CMK (cell line): ENCODE measurements at places on chromosomes 6 and 20.

- DNase-seq, result no peak
These were observed 48.0 kb upstream of the DST start for GRCh38 chr6:56690519-56691285.

DNA sequence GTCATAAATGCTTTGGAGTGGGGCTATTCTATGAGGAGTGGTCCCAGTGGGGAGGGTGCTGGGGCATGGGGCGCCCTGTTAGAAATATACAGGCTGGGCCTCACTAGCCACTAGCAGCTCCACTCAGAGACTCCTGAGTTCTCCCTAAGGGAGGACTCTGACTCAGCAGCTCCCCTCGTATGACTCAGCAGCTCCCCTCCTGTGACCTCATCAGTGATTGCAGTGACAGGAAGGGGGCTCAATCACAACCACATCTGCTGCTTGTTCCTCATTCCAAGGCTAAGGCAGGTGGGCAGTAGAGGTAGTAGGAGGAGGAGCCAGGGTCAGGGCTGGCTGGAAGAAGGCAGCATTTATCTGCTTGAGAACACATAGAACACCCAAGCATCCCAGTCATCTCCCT is 73.7 kb downstream of the PRND start:
- DNase-seq, result peak; percentile 54

DNA sequence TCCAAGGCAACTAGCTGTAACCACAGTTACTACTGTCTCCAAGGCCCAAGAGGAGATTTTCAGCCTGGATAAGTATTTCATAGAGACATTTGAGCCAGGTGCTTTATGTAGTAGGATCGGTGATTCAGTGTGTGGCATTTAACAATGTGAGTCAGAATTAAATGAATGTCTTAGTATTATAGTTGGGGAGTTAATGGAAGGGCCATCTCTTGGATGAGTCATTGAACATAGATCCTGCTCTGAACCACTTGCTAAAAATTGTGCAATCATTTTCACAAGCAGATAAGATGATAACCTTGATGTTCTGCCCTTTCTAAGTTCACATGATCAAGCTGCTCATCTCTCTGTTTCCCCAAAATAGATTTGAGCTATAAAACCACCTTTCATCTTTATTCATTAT is 668.9 kb upstream of the CITED2 start:
- DNase-seq, result no peak

DNA sequence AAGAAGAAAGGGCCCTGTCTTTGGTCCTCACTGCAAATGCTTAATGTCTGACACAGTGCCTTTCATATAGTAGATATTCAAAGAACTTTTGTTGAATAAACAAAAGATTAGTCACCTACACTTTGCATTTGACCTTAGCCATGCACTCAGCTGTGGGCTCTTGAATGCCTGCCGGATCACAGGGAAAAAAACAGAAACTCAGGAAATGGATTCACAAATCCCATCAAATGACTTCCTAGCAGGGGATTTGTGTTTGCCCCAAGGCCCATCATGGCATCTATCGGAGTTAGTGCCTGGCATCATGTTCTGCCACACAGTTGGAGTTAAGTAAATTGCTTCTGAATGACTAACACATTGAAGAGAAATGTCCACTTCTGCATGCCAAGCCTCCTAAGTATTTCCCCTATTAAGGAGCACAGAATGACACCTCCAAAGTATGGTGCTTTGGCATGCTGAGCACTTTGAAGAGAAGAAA is 72.3 kb upstream of the DST start:
- no peak for DNase-seq

DNA sequence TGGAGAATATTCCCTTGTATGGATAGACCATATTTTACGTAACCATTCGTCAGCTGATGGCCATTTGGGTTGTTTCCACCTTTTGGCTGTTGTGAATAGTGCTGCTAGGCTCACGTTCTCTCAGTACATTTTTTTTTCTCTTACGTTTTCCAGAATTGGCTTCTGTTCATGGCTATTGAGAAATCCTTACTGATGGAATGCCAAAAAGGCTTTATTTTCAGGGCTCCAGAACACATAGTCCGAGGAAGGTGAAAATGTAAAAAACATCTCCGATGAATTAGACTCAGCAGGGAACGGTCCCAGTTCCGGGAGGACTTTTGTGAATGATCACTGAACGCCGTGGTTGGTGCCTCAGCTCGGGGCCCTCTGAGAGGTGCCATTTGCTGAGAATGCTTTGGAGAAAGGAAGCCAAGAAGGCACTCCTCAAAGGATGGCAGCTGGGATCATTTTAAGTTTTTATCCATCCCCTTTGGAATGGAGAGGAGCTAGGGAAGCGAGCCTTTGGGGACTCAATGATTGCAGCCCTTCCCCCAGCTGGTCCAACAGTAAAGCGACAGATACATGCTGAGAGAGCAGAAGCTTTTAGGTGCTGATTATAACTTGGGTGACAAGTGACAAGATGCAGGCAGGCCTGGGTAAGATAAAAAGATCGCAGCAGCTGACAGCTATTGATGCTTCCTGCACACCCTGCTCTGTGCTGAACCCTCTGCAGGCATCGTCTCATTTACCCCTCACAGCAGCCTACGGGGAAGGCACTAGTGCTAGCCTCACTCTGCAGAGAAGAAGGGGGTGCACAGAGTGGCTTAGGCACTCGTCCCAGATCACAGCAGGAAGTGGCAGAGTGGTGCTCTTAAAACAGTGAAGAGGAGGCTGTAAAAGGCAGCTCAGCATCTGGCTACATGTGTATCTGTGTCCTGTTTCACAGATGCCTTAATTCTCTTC is 133.4 kb upstream of the KCNG1 start:
- no peak for DNase-seq

- DNase-seq, result no peak
These were observed 293.5 kb downstream of the SMOC2 start for GRCh38 chr6:168734523-168734922.

DNA sequence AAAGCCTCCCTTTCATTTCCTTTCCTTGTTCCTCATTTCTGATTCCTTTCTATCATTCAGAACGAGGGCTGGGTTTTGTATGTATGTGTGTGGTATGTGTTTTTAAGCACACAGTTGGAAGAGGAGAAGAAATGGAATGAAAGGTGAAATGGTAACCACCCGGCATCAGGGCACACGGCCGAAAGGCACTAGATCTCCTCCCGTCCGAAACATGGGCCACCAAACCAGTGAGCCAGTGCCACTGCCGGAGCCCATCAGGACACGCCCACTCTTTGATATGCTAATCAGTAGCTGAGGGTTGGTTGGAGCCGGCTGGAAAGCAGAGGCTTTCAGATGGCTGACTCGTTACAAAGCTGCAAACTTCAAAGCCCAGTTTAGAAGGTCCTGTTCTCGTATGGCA is 228.6 kb upstream of the JARID2 start:
- peak; percentile 37 for DNase-seq

- DNase-seq, result no peak
These were observed 46.3 kb downstream of the GCNT2 start for GRCh38 chr6:10567256-10568026.

DNA sequence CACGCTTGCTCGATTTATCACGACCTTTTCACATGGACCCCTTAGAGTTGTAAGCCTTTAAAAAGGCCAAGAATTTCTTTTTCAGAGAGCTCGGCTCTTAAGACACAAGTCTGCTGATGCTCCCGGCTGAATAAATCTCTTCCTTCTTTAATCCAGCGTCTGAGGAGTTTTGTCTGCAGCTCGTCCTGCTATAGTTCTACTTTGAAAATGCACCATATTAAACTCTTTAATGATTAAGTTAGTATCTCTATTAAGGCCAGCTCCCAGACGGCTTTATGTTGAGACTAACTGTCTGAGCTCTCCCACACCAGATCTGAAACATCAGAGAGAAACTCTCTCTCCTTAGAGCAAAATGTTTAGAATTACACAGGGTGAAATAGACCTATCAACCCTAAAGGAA is 18.0 kb upstream of the GSTA3 start:
- DNase-seq, result no peak

DNA sequence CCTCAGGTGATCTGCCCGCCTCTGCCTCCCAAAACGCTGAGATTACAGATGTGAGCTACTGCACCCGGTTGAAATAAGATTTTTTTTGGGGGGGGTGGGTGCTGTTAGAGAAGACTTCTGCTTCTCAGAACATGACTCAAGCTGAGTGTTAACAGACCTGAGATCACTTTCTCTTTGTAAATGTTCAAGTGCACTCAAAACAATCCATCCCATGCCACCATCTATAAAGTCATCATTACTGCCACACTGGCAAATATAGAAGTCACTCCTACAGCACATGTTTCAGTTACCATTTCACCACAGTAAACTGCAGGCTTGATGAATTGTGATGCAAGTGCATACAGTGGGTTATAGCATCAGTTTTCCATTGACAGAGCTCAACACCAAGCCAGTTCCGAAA is 9.0 kb downstream of the VPS16 start:
- no peak for DNase-seq

DNA sequence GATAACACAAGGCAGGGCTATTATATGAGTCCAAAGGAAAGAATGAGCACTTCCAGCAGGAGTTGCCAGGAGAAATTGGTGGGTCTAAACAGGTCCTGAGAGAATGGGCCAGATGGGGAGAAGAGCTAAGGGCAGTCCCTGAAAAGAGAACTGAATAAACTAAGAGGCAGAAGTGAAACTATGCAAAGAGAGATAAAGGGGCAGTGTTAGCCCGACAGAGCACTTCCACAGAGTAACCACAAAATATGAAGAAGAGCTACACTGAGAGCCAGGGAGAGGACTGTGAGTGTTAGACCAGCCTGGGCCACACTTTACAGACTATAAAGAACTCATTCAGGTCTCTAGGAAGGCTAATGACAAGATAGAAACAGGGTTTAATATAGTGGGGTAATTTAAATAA is 43.8 kb downstream of the RALGAPA2 start:
- DNase-seq, result no peak
